ENCODE measurements at places on chromosomes 6 and 20.

GRCh38 chr6:2738373-2738979 is 12.2 kb downstream of the MYLK4 start:
- DNase-seq, result no peak

DNA sequence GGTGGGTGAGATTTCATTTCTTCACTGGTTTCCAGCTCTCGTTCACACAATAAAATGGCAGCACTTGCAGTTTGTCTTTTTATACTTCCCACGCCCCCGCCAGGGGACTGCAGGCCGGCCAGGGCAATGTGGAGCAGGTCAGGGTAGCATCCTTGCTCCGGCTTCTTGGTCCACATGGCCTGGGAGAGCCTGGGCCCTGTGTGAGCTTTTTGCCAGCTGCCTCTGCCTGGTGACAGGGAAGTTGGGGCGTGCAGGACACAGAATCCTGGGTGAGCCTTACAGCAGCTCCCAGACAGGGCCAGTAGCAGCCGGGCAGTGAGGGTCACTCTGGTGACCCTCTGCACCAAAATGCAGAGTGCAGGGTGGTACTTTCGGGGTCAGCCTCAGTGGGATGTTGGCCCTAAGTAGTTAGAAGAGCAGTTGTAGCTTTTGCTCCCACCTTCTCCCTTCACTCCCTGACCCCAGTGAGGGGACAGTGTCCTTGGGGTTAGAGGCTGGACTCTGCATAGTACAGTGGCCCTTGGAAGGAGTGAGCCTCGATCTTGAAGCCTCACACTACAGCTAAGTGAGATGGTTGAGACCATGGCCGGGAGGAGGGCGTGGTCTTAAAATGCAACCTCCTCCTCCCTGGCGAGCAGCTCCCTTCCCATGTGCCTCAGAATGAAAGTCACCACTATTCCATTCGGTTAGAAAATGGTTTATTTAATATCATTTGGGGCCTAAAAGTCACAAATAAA is 23.8 kb downstream of the PYGB start:
- DNase-seq, result no peak

DNA sequence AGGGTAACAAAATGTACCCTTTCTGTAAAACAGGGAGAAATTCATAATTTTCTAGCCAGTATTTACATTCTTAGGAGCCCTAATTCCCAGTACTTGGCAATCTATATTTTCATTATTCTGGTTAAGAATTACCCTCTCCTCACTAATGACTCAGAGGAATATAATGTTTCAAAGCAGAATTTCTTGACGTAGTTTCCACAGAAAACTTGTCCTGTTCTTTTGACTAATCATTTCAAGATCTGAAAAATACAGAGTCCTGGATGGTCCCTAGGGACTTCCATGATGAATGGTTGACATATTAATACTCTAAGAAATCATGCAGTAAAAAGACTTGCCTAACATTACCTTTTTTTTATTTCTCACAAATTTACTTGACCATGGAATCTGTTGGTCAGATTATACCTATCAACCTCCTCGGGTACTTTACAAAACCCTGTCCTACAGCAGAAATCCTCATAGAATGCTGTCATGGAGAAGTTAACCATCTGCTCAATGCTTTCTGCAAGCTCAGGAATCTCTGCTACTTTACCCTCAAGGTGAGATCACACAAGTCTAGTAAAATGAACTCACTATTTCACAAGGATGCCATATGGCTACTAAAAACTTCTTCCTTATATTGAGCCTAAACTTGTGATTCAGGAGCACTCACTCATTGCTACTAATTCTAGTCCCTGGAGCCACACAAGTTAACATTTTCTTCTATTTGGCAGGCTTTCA is 202.1 kb upstream of the CNR1 start:
- DNase-seq, result no peak

GRCh38 chr6:45609141-45609638 is 231.5 kb upstream of the SUPT3H start:
- DNase-seq, result no peak

GRCh38 chr6:20411953-20412681 is 10.4 kb downstream of the E2F3 start:
- no peak for DNase-seq

DNA sequence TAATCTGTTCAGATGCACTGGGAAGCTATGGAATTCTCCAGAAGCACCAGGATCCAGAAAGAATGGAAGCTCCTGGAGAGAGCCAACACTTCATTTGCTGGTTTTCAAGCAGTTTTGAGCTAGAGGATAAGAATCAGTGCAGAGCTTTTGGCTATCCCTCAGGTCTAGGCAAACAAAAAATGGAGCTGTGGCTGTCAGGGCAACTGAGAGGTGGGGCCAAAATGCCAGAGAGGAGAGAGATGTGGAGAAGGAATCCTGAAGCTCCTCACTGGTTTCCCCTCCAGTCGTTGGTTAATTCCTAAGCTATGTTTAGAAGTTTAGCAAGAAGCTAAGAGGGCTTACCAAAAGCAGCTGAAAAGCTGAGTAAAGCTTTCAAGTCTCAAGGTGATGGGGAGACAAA is 294.2 kb upstream of the JARID2 start:
- DNase-seq, result no peak
